NCI-H226 (cell line): ENCODE measurements at places on chromosomes 5 and 9.

- no peak for DNase-seq
Measured at GRCh38 chr9:131800366-131800765, 60.5 kb upstream of the RAPGEF1 start.

GRCh38 chr5:169281625-169282024, 19.3 kb downstream of the SLIT3 start:
- no peak for DNase-seq

DNA sequence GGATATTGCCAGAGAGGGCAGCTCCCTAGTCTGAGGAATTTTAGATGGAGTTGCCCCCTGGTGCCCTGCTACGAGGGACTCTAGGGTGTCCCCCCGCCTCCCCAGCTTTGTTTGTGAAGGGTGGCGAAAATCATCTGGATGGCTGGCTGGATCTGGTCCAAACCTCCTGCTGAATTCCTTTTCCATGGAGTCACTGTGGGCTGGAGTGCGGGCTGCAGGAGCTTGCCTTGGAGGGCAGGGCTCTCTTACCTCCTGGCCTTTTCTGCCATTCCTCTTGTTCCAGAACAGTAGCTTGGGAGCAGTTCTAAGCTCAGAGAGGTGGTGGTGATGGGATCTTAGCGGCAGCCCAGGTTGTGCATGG, 2.1 kb downstream of the SYNPO start:
- DNase-seq, result peak; percentile 91

GRCh38 chr5:73288803-73289720, 116.1 kb downstream of the TMEM174 start:
- DNase-seq, result no peak

- DNase-seq, result no peak
Measured at GRCh38 chr9:109922617-109923470, 142.8 kb downstream of the PALM2AKAP2 start.

- no peak for DNase-seq
Measured at GRCh38 chr9:108586471-108587139, 269.2 kb downstream of the ACTL7B start.

DNA sequence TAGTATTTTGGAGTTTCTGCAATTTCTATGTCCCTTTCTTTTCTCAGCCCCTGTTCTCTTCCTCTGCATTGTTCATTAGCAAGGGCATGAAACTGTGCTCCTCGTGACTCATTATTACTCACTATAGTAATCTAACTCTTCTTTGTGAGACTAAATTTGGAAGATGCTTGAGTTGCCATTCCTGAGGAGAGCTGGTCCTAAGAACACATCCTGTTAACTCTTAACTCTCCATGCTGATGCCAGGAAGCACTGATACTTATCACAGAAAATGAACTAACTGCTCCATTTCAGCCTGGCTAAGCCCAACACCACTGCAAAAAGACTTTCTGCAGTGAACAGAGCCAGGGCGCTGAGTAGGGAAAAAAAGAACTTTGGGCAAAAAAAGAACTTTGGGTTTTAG, 10.6 kb upstream of the CSNK1A1 start:
- DNase-seq, result peak; percentile 94

DNA sequence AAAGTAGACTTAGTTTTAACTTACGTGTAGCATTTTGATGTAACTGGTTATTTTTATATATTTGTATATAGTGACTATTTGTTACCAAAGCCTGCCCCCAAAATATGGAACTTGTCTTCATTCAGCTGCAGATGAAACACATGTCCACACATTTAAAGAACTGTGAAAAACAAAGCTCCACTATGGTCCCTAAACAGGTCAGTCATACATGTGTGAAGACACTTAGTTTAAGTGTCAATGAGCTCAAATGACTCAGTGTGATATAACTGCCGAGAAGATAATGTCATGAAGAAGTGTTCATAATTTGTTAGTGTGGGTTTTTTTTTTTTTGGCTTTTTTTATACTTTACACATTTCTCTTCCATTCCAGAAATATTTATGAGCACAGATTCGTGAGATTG, 28.2 kb downstream of the HAVCR1 start:
- DNase-seq, result no peak

GRCh38 chr9:101706997-101707396, 31.4 kb downstream of the GRIN3A start:
- no peak for DNase-seq

GRCh38 chr5:151094852-151095245, 14.0 kb upstream of the TNIP1 start:
- no peak for DNase-seq

GRCh38 chr5:158013939-158014338, 155.0 kb upstream of the CLINT1 start:
- peak; percentile 33 for DNase-seq

DNA sequence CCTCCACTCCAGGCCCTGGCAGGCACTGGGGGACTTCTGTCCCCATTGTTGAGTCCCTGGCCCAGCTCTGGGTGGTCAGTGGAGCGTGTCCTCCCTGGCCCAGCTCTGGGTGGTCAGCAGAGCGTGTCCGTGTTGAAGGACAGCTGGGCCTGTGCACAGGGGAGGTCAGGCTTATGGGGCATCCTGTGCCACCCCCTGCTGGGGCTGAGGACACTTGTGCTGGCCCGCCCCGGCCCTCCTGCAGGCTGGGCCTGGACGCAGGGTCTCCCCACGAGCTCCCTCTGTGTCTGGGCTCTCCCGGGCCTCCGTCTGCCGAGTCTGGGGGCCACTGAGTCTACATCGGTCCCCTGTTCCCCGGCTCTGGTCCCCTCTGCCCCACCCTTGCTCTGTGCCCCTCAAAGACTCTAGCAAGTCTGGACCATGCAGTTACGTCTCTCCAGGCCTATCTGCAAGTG, 11.5 kb upstream of the CLIC3 start:
- DNase-seq, result no peak

GRCh38 chr9:121494192-121494591, 5.5 kb downstream of the GGTA1 start:
- no peak for DNase-seq

- DNase-seq, result peak; percentile 42
Measured at GRCh38 chr9:100602342-100602801, 24.5 kb downstream of the CAVIN4 start.

DNA sequence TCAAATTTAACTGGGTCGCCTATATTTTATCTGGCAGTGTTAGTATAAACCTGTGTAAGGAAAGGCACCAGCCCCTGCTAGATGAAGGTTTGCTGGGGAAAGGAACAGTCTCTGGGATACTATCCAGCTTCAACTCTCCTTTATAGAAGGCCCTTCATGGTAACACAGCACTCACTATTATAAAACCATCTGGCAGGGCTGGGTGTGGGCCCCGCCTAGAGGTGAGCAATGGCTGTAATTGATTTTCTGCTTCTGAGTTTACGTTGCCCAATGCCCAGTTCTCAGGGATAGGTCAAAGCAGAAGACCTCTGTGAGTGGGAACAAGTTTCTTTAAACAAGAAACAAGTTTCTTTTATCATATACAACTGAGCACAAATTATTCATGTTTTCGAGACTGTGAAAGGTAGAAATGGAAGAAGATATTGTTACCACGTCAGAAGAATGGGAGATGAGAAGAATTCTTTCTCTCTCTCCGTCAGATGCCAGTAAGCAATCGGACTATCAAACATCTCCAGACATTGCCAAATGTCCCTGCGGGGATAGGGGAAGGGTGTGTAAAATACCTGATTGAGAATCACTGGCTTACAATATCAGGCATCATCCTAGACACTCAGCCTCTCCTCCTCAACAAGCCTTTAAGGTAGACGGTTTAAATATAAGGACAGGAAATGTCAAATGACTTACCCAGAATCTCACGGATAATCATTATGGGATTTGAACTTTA, 205.9 kb downstream of the PDZD2 start:
- no peak for DNase-seq

DNA sequence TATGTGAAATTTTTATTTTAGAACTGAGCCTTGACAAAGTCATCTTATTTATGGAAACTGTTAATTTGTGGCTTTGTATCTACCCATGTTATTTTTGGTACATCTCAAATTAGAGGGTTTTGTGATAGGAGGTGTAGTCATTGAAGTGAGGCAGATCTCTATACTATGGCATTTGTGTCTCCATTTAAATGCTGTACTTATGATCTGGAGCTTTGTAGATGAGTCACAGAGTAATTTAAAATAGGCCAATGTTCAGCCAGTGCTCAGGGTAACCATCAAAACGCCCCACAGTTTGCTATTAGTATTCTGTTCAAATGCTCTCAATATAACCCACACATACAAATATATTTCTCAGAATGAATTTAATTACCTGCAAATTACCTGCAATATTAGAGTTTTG, 351.5 kb upstream of the KLF9 start:
- no peak for DNase-seq

GRCh38 chr9:26725573-26725972, 167.0 kb downstream of the CAAP1 start:
- no peak for DNase-seq

DNA sequence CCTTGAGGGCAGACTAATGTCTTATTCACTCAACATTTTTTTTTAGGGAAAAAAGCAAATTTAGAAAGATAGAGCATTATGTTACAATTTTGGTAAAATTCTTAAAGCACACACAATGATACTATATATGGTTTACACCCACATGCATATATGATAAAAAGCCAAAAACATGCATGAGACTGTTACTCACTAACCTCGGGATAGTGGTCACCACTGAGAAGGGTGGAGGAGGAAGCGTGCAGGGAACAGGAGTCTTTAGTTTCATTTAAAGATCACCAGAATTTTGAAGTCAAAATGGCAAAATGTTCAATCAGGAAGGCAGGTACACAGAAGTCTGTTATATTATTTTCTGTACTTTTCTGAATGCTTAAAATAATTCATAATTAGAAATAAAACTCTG, 9.2 kb downstream of the ARL15 start:
- DNase-seq, result no peak

GRCh38 chr5:66708368-66708767, 112.2 kb downstream of the MAST4 start:
- no peak for DNase-seq

- no peak for DNase-seq
Measured at GRCh38 chr5:176369934-176370711, 4.8 kb downstream of the ARL10 start.

- no peak for DNase-seq
Measured at GRCh38 chr5:139557811-139558210, 3.3 kb upstream of the UBE2D2 start.

- DNase-seq, result peak; percentile 89
Measured at GRCh38 chr9:109117856-109118807, 1.6 kb downstream of the TMEM245 start.
